ENCODE measurements at places on chromosomes 1 and 21. TPM values are rescaled to one million over a fixed set of nuclear protein-coding genes. Genes with fewer than 3 reads are reported as not detected.

DNALI1 gene
- total RNA-seq = 7.6 TPM

AMY2B gene
- 51.1 TPM for total RNA-seq

OR2L5 gene
- total RNA-seq = not detected

- no peak for DNase-seq
Measured at GRCh38 chr1:69263921-69264391, 303.8 kb upstream of the LRRC7 start.

DNA sequence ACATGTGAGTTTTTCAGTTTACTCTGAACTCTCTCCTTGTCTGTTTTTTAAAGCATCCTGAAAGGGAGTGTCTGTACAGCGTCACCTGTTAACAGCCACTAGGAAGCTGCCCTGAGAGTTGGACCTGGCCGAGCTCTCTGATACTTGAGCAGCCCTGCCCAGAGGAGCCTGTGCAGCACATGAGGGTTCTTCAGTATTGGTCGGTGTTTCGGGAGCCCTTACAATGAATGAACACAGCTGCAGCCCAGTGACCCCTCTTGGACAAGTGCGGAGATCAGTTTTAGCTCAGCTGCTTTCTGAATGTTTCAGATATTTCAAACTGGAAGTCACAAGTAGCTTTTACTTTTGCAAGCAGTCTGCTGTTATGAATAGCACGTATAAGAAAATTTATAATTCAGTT is 39.2 kb downstream of the ADARB1 start:
- DNase-seq = no peak

DNA sequence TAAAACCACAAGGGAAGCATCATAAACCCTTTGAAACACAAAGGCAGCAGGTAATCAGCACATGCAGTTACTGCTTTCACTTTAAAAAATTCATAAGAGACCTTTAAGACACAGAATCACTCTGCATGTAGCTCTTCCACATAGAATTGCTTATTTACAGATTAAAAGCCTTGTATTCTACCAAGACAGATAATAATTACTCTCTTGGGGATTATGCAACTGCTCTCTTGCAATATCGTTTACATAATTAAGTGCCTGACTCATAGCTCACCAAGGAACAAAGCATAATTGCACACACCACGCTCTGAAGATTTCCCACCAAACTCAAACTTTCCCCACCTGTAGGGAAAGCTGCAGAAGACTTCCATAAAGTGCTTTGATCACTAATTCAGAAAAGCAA is 87.9 kb downstream of the VAV3 start:
- DNase-seq = no peak

GRCh38 chr1:152777510-152778137 is 2.7 kb downstream of the LCE1F start:
- no peak for DNase-seq

DNA sequence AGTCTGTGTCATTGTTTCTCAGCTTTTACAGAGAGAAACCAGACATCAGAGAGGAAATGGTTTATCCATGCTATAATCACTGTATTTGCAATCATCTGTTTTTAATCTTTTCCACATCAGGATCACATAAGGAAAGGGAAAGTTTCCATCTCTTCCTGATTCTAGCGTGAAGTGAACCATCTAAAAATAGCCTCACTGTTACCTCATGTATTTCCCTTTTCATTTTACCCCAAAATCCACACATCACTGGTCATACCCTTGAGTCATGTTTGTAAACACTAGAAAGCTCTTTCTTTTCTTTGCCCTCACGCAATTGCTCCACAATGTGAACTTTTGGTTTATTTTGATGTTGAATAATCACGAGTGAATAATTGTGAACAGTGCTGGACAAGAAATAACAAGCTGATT is 146.0 kb downstream of the PLA2G4A start:
- no peak for DNase-seq

DNA sequence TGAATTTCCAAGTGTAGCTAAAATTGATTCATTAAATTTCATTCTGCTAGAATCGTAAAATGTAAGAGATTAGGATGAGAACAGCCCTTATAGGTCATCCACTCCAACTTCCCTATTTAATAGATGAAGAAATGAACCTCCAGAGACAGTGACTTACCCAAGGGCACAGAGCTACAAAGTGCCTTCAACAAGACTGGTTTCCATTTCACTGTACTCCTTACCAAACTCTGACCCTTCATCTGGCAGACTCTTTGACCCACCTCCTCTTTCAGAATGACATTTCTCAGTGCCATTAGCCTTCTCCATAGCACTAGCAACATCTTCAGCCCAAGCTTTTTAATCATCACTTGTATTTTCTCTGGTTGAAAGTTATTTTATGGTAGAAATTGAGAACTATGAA is 161.3 kb downstream of the NEK7 start:
- DNase-seq = no peak

DNA sequence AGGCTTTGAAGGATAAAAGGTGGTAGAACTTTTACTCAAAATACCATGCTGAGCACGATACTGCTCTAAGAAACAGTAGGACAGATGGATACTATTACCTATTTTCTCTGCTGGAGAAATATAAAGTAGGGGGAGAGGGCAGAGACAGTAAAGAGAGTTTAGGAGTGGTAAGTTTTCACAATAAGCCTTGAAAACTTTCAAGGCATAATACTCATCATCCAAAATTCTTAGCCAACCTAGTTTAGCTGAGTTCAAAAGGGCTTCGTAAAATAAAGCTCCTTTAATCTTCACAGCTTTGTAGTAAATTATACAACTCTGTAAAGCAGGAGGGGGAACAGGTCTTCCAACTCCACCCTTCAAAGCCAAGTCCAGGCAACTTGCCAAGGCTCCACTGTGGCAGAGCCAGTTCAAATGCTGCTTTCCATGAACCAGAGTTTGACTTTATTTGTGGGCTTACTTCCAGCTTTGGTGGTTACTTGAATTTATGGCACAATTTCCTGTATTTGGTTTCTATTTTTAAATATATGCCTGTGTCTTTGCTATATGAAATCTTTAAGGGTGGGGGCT is 15.5 kb downstream of the TEX38 start:
- no peak for DNase-seq

DNA sequence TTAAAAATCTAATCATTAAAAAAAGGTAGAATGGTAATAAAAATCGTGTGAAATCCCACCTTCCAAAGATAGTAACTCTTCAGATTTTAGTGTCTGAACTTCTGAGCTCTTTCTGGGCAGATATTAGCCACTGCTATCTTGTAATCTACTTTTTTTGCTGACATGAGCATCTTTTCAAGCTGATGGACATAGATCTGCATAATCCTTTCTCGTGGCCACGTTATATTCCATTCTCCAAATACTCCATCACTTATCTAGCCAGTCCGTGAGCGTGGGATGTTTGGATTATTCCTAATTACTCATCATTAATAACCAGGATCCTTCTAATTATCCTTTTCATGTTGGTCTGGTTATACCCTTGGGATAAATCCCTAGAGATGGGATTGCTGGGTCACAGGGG is 254.2 kb upstream of the VAMP3 start:
- DNase-seq = no peak

GRCh38 chr21:45880097-45881068 is 101.2 kb upstream of the COL6A1 start:
- peak; percentile 78 for DNase-seq

DNA sequence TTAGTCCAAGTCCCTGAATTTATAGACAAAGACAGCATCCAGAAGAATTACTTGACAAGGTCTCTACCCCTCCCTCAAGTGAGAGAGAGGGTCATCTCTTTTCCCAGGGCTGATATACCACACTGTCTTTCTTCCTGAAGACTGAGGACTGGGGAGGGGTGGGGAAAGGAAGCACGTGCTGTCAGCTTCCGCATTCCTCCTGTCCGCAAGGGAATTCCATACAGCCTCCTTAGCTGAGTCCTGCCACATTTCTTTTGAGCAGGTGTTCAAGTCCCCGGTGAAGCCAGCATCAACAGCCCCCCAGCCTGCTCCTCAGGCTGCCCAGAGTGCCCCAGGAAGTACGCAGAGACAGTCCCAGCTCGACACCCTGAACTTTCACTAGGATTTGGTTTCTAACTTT is 34.2 kb downstream of the PCAT6 start:
- no peak for DNase-seq
